ENCODE measurements at places on chromosomes 2 and 18.

DNA sequence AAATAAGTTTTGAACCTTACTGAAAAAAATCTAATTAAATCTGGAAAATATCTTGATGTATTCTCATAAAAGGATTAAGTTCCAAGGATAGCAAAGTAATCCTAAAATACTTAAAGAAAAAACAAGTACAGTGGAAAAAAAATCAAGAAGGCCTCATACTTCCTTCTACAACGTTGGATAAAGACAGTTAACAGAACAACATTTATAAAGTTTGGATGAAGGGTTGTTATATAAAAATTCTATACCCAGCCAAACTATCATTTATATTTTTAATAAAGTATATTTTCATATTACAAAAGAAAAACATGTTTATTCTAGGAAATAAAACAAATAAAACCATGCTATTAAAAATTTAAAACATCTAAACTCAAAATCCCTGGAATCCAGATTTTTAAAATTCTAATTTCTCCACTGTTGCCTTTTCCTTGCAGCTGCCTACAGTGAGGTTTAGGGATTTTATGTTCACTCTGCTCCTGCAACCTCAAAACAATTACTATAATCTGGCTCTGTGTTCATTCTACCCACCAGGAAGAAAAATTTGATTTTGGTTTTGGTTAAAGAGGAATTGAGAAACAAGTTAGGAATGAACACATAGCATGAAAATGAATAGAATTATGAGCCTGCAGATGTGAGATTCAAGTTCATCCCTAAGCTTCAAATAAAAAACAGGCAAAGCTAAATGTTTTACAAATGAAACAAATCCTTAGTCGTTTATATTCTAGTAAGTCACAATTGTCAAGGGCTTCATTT, 142.8 kb downstream of the LPIN1 start:
- DNase-seq = no peak

GRCh38 chr2:225274751-225275150, 124.8 kb upstream of the NYAP2 start:
- no peak for DNase-seq

- DNase-seq = no peak
Observed at GRCh38 chr2:129502781-129503180, 476.7 kb upstream of the RAB6C start.

- DNase-seq = no peak
Observed at GRCh38 chr2:184735611-184736010, 137.3 kb downstream of the ZNF804A start.

GRCh38 chr18:10094154-10094553, 180.3 kb downstream of the VAPA start:
- no peak for DNase-seq

- no peak for DNase-seq
Observed at GRCh38 chr2:218063486-218063885, 5.6 kb upstream of the RUFY4 start.

- DNase-seq = no peak
Observed at GRCh38 chr2:42321452-42322064, 39.5 kb downstream of the COX7A2L start.

DNA sequence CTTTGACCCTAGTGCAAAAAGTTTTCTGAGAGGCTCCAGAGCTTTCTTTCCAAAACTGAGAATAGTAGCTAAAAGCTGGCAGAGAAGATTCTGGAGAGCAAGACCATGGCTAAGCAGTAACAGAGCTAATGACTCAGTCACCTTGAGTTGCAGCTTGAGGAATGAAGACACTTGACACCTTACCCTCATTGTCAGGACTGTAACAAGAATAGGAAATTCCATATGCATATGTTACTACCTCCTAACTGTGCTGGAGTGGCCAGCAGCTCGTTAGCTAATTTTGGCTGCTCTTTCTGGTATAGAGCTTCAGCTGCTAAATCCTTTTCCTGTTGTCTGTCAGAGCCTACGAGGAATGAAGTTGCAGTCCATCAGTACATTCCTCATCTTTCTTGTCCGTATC, 68.6 kb upstream of the LHCGR start:
- DNase-seq = no peak

GRCh38 chr2:180829836-180830235, 150.6 kb upstream of the UBE2E3 start:
- DNase-seq = no peak

DNA sequence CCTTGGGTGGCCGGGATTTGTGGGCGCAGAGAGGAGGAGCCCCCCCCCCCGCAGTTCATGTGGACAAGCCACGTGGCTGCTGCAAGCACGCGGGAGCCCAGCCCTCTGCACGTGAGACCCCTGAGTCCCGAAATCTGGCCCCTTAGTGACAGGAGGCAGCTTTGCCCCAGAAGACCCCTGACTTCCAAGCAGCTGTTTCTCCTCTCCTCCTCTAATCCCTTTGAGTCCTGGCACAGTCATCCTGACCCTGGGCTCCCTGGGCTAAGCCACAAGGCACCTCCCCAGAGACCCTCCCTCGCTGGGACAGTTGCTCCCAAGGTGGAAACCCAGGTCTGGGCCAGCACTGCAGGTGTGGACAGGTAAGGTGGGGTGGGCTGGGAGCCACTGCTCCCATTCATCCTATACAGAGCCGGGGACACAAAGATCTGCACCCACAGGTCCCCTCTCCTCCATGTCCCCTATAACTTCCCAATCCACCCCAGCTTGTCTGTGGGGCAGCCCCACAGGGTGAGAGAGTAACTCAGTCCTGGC, 923 bp downstream of the TEKT4 start:
- DNase-seq = no peak

- no peak for DNase-seq
Observed at GRCh38 chr2:55140316-55141219, 90.3 kb upstream of the RTN4 start.

DNA sequence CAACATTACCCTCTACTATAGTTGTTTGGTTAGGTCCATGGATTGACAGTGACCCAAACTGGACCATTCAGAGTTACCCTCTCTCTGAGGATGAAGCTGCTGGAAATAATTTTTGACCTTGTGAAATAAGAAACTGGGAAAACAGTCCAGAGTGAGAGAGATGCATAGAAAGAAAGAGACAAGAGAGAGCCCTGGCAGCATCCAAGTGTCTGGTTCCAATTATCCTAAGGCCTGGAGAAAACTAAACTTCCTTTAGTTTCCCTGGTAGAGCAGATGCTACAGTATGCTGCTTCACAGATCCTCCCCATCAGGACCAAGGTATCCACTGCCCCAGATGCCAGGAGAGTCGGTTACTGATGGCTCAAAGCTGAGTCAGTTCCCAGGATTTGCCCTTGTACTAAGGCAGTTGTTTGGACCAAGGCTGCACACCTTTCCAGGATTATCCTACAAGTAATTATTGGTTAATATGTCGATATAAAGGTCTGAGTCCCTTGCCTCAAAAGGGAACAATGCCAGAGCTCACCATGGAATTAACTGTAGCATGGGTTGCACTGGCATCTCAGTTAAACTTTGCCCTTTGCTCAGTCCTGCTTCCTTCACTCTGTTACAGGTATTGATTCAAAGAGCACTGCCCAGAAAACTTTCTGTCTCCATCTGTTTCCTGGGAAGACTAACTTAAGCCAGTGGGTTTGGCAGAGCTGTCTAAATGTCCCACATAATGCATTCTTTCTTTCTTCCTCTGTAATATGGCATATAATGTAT, 14.6 kb upstream of the CHN1 start:
- DNase-seq = no peak

DNA sequence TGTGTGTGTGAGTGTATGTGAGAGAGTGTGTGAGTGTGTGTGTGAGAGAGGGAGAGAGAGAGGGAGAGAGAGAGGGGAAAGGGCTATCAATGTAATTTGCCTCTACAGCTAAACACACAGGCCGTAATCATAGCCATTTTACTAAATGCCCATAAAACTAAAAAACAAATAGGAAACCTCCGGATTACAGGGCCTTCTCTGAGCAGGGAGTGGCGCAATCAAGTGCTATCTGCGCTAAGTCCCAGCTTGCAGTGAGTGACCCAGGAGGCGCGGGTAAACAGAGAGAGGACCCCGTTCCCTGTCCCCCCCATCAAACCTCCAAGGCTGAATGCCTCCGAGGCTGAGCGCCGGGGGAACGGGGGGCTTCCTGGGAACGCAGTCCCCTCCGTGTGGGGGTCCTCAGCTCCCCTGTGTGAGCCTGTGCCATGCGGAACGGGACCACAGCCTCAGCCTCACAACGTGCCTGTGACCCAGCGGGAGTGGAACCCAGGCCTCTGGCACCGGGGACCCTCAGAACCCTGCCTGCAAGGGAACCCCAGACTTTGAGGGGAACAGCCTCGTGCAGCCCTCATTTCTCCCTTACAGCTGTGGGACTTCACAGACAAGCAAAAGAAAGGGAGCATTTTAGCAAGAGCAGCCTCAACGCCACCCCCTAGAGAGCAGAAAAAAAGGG, 54.7 kb upstream of the ID2 start:
- DNase-seq = no peak

DNA sequence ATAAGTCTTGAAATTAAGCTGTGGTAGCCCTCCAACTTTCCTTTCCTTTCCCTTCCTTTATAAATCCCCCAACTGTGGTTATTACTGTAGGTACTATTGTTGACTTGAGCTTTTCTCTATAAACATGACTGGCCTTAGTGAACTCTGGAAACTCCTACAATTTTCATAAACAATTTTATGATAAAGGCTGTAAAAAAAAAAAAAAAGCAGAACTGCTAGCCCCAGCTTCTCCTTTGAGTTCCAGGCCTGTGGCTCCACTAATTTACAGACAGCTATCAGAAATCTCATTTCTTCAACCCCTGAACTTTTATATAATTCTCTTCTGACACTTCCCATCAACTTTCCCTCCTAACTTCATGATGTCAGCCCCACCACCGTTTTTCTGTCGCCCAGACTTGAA, 174.3 kb downstream of the IKZF2 start:
- no peak for DNase-seq

- DNase-seq = no peak
Observed at GRCh38 chr2:26169681-26170414, 3.0 kb upstream of the GAREM2 start.

- no peak for DNase-seq
Observed at GRCh38 chr2:13002536-13003331, 286.0 kb downstream of the TRIB2 start.

DNA sequence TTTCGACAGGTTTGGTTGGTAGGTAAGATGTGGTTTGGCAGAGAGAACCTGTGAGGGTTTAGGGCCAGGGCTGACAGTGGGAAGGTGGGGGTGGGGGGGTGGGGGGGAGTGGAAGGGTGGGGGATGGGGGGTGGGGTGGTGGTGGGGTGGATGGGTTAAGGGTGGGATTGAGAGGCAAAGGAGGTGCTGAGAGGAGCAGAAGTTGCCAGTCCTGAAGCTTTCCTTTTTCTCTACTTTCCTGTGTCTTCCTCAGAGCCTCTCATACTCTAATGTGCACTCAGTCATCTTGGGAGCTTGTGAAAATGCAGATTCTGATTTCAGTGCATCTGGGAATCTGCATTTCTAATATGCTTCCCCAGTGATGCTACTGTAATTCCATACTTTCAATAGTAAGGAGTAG, 21.0 kb downstream of the MAP4K4 start:
- DNase-seq = no peak

GRCh38 chr18:76476665-76477561, 18.1 kb downstream of the ZNF516 start:
- no peak for DNase-seq

DNA sequence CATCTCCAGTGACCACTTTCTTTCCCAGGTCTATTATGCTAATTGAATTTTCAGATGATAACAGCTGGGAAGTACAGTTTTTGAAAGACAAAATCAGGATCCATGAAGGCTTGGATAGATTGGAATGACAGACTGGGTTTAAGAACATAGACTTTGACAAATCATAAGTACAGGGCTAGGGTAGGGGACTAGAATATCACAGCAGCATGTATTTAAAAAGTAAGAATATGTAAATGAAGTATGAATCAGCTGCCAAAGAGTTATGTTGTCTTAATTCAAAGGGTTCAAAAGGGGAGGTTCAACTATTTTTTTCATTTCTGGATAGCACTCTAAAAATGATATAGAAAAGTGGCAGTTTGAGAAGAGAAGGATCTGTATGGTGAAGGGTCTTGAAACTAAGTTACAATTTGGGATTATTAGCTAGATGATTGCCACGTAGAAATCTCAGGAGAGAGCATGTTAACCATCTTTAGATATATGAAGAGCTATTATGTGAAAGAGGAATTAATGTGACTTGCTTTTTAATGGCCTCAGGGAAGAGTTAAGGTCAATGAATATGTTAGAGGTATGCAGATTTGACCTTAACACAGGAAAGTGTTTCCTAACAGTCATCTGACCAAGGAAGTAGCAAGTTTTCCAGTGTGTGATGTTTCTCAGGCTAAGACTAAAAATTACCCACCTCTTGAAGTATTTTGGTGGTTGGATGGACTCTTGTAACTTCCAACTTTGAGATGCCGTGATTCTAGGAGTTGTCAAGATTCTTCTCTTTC, 81.7 kb downstream of the TMEM185B start:
- no peak for DNase-seq

DNA sequence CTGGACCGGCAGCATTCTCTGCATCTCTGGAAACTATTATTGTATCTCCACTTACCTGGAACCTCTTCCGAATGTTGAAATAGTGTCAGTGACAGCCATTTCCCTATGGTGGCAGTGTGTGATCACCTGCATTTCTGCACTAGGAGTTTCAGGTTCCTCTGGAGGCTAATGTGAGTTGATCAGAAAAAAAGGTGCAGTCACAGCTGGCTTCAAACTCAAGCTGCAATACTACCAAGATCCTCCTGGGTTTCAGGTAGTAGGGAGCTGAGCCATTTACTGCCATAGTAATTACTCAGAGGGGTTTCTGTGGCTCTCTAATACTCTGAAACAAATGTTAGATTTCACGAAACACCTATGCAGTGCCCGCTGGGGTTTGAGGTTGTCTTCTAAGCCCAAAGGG, 183.5 kb upstream of the OSR1 start:
- no peak for DNase-seq

GRCh38 chr2:138633049-138633448, 131.5 kb downstream of the SPOPL start:
- no peak for DNase-seq

- no peak for DNase-seq
Observed at GRCh38 chr18:3603421-3604234, 153.7 kb downstream of the TGIF1 start.

DNA sequence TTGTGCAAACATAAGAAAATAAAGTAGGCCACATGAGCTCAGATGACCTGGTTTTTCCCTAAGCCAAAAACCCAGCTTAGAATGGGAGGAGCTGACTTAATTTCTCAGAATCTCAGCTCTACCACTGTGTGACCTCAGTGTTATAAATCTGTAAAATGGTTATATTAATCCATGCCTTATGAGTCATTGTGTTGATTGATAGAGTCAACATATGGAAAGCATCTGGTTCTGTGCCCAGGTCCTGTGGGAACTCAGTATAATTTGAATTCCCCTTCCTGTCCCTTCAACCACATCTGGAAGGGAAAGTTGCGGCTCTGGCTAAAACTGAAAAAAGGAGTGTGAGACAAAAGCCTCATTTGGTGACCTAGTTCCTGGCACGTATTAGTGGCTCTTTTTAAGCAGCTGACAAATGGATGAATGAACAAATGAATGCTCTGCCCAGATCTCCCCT, 25.7 kb downstream of the TMEM177 start:
- DNase-seq = no peak

- no peak for DNase-seq
Observed at GRCh38 chr2:96248624-96249023, 17.2 kb downstream of the TMEM127 start.

- DNase-seq = no peak
Observed at GRCh38 chr2:34353509-34354113, 754.5 kb upstream of the FAM98A start.

GRCh38 chr2:72361521-72361920, 213.9 kb upstream of the CYP26B1 start:
- DNase-seq = no peak

GRCh38 chr2:160425434-160426151, 68.0 kb downstream of the RBMS1 start:
- DNase-seq = no peak

Data from hypothalamus (tissue), 51 donors.